RWPE1 (cell line): ENCODE measurements at places on chromosomes 2 and 18.

DNA sequence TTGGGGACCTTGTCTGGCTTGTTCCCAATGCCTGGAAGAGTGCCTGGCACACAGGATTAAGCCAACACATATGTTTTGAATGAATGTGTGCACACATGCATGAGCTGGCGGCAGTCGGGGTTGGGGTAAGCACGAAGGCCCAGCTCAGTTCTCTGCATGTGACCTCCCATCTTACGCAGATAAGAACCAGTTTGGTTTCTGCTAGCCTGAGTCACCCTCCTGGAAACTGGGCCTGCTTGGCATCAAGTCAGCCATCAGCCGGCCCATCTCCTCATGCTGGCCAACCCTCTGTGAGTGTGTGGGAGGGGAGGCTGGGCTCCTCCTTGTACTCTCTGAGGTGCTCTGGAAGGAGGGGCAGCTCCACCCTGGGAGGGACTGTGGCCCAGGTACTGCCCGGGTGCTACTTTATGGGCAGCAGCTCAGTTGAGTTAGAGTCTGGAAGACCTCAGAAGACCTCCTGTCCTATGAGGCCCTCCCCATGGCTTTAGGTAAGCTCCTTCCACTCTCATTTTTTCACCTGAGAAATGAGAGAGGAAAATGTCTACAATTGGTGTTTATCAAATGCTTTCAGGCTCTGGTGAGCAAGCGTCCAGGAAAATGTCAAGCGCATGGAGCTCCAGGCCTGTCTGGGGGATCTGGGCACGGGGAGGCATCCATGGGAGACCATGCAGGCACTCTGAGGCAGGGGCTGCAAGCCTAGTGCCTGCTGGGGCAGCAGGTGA lies 9.7 kb upstream of the IL1RN start:
- DNase-seq = peak; percentile 82

GRCh38 chr2:111957872-111958354 lies 59.5 kb downstream of the MERTK start:
- no peak for DNase-seq

- no peak for DNase-seq
Measured at GRCh38 chr2:162343492-162343823, 474 bp upstream of the GCA start.

- DNase-seq = no peak
Measured at GRCh38 chr2:51003345-51004192, 28.4 kb downstream of the NRXN1 start.

GRCh38 chr2:119668546-119668945 lies 10.5 kb upstream of the TMEM177 start:
- DNase-seq = no peak
